ENCODE measurements at places on chromosomes 1 and 21.

GRCh38 chr21:15333136-15333710, 268.4 kb upstream of the NRIP1 start:
- no peak for DNase-seq

DNA sequence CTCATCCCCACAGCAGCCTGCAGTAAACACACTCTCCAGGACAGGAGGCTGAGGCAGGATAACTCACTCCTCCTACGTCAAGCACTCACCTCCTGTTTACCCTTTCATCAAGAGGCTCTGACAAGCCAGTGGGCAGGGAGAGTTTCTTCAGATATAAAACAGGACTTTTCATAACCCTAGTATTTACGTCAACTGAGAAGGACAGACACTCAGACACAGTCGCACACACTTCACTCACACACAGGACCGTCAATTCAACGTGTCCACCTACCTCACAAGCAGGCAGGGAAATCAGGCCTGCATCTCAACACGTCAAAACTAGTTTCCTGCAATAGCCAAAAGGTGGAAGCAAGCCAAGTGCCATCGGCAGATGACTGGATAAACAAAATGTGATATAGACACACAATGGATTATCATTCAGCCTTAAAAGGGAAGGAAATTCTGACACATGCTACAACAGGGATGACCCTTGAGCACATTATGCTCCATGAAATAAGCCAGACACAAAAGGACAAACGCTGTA, 48.6 kb downstream of the ITPKB start:
- DNase-seq = no peak

GRCh38 chr1:55374801-55375616, 159.8 kb upstream of the USP24 start:
- no peak for DNase-seq

DNA sequence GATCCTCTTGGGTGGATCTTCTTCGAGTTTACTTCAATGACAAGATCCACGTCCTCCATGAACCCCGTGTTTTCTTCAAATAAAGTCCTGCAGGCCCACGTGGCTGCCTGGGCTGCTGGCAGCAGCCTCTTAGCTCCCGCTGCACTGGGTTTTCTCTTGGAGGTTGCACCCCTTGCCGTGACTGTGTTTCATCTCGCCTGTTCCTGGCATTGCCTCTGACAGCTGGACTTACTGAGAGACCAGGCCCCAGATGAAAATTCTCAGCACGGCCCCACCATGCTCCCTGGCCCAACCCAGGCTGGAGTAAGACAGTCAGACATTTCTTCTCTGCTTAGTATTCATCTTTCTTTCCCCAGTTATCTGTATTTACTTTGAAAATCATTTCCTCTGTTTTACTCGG, 274.8 kb upstream of the RUNX1 start:
- DNase-seq = no peak

DNA sequence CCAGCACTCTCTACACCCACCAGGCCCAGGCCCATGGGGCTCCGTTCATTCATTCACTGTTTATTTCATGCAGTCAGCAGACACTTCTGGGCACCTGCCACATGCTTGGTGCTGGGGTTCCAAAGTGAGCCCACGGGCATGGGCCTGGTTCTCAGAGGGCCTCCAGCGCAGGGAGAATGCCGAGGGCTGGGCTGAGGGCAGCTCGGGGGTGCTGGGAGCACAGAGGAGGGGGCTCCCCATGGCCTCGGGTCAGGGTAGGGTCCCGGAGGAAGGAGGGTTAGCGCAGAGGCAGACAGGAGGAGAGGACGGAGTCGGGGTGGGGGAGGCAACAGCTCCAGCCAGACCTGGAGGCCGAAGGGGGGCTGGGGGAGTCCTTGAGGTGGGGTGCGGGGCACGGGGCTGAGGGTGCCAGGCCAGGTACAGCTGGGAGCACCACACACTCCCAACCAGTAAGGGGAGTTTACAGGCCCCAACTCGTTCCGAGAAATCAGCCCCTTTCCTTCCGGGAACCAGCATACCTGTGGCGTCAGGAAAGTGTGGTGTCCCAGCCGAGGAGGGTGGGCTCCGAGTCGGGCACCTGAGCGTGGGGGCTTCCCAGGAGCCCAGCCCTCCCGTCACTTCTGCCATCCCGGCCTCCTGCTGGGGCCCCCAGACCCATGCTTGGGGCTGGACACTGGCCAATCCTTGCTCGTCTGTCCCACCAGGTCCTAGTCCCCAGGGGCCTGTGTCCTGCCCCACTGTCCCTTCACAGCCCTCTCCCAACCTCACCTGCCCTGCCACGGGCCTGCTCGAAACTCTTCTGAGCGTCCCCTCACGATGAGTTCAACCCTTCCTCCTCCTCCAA, 10.8 kb downstream of the ARHGEF16 start:
- DNase-seq = no peak

DNA sequence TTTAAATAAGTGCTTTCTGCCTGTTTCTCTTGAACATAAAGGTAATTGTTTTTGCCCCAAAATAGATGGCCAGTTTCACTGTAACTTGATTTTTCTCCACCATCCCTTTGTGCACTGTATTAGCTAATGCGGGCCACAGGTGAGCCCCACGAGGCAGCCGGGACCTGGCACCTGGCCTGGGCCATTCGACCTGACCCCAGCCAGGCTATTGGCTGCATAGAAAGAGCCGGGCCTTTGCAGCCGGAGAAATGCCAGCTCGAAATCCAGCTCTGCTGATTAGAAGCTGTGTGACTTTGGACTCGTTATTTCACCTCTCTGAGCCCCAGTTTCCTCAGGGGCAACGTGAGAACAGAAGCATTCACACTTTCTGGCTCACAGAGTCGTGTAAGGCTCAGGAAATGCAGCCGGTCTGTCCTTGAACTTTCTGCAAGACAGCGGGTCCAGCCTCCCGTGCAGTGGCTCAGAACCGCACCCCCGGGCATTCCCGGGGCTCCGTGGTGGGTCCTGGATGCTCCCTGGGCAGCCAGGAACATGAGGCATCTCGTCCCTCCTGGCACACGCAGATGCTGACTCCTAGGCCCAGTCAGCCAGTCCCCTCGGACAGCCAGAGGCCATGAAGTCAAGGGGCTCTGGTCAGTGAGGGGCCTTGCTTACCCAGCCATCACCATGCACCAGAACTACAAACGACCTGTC, 37.4 kb upstream of the ACTRT2 start:
- DNase-seq = no peak

GRCh38 chr1:53180226-53180625, 16.4 kb upstream of the CPT2 start:
- no peak for DNase-seq

DNA sequence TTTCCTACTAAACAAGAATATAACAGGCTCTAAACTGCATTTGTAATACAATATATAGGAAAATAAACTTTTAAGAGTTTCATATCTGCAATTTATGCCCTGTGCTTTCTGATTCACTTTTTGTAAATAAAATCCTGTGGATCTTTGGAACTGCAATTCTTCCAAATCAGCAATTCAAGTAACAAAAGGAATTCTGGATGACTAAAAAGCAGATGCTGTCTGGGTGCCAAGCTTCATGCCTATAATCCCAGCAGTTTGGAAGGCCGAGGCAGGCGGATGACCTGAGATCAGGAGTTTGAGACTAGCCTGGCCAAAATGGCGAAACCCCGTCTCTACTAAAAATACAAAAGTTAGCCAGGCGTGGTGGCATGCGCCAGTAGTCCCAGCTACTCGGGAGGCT, 6.3 kb downstream of the NME7 start:
- no peak for DNase-seq

DNA sequence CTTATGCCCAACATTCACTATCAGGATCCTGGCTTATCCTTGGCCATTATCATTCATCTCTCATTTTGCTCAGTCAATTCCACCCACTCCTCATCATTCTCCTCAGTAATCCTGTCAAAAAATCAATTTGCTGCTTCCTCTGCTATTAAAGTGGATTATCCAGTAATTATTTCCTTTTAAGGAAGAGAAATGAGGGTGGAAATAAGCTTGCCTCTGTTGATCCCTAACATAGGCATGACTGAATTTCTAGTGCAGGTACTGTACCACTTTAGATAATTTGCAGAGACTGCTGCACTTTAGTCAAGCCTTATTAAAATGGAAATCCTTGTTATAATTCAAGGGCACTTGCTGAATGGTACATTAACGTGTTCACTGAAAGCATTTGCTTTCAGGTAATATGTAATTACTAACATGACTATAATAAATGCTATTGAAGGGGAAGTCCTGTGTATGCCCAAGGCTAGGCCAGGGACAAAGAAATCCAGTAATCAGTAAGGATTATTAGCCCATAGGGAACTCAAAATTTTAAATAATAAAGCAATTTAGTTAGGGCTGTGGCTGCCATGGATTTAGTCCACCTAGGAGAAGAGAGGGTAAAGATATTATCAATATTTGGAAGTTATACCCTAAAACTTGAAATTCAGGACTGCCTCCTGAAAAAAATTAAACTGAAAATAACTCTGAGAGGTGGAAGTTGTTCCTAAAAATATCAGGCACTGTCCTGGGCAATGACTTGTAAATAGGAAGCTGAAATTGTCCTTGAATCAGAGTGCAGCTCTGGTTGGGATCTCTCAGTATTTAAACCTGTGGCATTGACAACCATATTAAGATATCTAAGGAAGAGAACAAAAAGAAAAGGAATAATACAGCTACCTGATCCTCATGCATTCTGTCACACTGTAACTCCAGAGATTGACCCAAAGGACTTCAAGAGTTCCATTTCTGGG, 43.4 kb downstream of the RGS2 start:
- no peak for DNase-seq

- no peak for DNase-seq
These were observed 11.4 kb upstream of the MNDA start for GRCh38 chr1:158819461-158820443.

DNA sequence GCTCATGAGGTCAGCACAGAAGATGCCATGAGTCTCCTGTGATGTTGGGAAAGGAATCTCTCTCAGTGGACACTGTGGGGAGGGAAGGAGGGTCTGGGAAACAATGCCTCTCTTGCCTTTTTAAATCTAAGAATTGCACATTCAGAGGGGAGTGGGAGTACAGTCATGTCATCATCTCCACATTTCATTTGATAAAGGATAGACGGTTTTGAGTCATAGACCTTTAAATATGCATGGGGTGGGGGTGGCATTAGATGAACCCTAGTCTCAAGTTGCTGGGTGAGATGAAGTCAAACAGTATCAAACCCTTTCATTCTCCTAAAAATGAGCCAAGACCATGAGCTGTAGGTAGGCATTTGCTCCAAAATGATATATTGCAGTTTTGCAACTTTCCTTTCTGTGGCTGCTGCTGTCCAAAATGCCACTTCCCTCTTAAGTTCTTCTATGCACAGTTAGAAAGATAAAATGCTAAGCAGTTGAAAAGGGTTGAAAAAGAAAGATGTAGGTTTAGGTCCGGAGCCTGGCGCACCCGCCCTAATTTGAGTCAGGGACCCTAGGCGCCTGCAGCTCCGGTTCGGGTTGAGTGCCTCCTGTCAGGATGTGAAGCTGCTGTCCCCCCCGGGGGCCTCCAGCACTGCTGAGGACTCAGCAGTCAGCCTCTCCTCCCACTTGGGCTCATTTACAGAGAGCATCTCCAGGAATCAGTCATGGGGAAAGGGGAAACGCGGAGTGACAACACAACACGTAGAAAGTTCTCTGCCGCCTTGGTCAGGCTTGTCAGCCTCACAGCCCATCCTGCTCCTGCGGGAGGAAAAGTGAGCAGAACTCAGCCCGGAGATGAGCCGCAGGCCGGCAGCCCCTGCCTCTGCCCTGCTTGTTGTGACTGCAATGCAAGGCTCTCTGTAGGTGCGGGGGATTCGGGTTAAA, 479.3 kb upstream of the RUNX1 start:
- peak; percentile 17 for DNase-seq

DNA sequence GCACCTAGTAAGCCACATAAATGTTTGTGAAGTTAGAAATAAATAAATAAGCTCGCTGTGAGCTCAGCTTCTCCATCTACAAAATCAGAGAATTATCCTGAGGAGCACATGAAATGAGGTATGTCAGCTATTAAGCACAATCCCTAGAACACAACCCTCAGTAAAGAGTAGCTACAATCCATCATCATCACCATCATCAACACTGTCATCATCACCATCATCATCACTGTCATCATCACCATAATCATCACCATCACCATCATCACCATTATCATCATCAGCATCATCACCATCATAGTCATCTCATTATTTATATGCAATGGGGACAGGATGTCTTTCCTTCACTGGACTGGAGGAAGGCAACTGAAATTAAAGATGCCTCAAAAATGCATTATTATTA, 189.6 kb downstream of the NPHP4 start:
- no peak for DNase-seq

- DNase-seq = no peak
These were observed 1071.9 kb upstream of the TMPRSS15 start for GRCh38 chr21:19475525-19475924.

DNA sequence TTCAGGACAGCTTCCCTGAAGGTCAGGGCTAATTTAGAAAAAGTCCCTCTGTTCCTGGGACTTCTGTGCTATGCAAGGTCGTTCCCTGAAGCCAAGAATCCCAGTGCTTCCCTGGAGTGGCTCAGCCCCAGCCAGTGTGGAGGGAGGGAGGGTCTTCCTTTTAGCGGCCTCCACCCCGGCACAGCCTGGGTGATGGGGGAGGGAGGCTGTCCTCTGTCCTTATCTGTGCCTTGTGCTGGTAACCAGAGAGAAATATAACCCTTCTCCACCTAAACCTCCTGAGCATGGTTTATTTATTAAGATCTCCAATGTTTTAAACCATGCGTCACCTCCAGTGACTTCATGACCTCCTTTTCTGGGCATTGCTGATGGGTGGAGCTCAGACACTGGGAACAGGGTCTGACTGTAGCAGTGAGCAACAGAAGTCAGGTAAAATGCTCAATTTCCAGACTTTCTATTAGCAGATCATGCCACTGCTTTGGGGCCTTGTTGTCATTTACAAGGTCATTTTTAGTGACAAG, 157.1 kb downstream of the DSCAM start:
- DNase-seq = no peak

GRCh38 chr1:229972600-229973296, 94.3 kb upstream of the GALNT2 start:
- no peak for DNase-seq

DNA sequence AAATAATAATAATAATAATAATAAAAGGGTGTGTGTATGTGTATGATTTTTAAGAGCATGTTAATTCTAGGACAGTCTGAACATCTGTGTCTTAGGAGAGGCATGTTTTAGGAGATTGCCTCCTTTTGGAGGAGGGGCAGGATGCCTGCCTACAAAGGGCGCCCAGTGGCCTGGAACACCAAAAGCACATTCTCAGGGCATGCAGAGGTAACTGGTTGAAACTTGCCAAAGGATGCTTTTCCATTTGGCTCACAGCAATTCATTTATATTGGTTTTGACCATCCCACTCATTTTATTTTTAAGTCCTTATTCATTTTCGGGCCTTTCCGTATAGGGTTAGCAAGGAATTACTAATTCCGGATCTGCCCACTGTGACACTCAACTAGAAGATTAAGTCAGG, 21.1 kb upstream of the LAMC2 start:
- no peak for DNase-seq

- no peak for DNase-seq
These were observed 14.1 kb upstream of the KIAA0040 start for GRCh38 chr1:175206687-175207086.

GRCh38 chr1:226677027-226678020, 61.8 kb downstream of the ITPKB start:
- peak; percentile 82 for DNase-seq

GRCh38 chr1:218667781-218668516, 322.8 kb downstream of the TGFB2 start:
- DNase-seq = no peak

Measured in GF-D8 (cell line).